ENCODE measurements at places on chromosomes 2 and 18.
A peak's percentile ranks its signal among the peaks of the same experiment; 100 is the strongest.

- DNase-seq, result peak; percentile 81
Measured at GRCh38 chr18:24342347-24342746, 55.3 kb downstream of the OSBPL1A start.

DNA sequence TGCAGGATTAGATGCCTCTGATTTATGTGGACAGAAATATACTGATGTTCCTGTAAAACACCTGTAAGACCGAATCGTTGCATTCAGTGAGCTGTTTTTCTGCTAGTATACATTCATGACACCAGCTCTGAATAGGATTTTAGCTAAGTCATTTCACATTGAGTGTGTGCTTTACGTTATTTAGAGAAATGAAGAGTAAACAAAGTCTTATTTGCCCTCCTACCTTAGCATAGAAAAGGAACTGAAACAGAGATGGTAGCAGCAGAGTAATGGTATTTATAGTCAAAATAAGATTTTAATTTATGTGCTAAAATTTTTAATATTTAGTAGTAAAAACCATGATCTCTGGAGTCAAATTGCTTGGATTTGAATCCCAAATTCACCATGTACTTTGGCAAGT is 168.0 kb downstream of the CERS6 start:
- no peak for DNase-seq

DNA sequence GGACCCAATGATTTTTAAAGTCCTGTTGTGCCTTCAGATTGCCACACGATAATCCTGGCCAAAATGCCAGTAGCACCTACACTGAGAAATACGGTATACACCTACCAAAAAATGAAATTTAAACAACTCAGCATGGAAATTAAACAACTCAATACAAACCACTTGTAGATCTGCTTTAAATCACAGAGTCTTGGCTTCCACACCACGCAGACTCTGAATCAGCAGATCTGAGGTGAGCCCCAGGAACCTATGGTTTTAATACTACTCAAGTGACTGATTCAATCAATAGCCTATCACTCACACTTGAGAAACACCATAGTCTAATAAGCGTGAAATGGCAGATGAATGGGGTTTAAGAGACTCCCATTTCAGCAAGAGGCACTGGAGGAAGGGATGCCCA is 46.9 kb downstream of the MAP4K3 start:
- DNase-seq, result no peak

DNA sequence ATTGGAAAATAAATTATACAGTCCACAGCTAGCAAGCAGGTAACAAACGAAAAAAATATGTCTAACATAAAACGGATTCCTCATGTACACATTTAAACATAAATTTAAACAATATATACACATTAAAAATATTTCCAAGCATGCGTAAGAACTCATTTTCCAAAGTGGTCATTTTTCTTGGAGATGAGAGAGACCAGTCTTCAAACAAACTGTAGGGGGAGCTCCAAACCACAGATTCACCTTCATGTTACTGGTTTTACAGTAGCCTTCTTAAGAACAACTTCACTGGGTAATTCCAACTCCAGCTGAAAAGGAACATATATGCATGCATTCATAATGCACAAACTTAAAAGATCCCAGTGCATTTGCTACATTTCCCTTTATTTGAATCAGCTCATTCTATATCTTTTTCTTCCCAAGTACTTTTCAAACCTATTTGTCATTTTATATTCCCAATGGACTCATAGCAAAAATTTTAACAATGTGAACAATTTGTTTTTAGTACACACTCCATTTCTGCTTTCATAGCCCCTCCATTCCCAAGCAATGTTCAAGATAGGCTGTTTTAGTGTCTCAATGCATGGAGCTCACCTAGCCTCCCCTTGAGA is 4.7 kb upstream of the STAMBP start:
- DNase-seq, result peak; percentile 88

DNA sequence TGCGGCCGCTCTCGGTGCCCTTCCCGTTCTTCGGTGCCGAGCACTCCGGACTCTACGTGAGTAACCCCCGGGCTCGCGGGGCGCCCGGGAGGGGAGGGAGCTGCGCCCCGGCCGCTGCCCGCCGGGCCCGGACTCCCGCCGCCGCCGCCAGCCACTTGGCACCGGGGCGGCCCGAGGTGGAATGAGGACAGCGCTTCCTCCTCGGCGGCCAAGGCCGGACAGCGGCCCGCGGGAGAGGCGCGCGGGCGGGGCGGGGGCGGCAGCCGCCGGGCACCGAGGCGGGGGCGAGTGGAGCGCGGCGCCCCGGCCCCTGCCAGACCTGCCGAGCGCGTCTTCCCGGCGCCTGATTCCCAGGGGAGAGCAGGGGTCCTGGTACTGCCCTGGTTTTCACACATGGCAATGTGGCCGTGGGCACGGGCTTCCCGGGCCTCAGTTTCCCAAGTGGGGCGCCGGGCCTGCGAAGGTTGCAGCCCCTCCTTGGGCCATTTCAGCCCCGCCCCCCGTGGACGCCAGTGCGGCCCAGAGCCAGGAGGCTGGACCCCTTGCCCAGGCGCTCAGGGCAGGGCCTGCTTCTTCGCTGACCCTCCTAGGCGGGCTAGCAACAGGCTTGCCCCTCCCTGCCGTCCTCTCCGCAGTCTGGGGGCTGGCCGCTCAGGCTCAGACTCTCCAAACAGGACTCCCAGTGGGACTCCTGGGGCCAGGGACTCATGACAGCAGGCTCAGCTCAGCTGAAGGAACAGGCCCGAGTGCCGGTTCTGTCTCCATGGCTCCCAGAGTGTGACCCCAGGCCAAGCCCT is 775 bp downstream of the SNED1 start:
- peak; percentile 20 for DNase-seq

Measured in iris pigment epithelial cell (primary cell).